Fibroblast of lung (primary cell): ENCODE measurements at places on chromosomes 6 and 20.

GRCh38 chr6:157169656-157170055 is 153.7 kb downstream of the TMEM242 start:
- peak; percentile 54 for DNase-seq

DNA sequence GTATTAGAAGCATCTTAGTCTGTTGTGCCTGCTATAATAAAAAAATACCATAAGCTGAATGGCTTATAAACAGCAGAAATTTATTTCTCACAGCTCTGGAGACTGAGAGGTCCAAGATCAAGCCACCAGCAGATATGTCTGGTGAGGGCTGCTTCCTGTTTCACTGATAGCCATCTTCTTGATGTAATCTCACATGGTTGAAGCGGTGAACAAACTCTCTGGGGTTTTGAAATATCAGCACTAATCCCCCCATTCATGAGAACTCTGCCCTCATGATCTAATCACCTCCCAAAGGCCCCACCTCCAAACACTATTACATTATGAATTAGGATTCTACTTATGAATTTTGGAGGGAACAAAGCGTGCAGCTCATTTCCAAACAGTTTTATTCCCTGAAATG is 11.6 kb upstream of the CLVS2 start:
- no peak for DNase-seq

GRCh38 chr6:5652406-5653137 is 354.2 kb downstream of the NRN1 start:
- no peak for DNase-seq

DNA sequence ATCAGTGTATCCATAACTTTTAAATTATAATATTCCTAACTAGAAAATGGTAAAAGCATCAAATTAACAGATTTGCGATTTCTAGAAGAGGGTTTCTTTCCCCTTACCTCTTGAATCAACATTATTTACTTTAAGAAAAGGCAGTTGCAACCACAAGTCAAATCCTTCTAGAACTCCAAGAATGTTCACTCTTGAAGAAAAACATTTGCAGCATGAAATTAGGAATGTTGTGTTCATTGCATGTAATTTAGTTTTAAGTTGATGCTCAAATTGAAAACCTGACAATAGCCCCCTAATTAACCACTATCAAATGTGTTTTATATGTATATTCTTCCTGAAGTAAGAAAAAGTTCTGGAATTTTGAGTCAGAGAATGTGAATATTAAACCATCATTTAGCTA is 2.3 kb upstream of the REV3L start:
- no peak for DNase-seq

- peak; percentile 90 for DNase-seq
Observed at GRCh38 chr6:158697811-158698210, 48.0 kb downstream of the SYTL3 start.

DNA sequence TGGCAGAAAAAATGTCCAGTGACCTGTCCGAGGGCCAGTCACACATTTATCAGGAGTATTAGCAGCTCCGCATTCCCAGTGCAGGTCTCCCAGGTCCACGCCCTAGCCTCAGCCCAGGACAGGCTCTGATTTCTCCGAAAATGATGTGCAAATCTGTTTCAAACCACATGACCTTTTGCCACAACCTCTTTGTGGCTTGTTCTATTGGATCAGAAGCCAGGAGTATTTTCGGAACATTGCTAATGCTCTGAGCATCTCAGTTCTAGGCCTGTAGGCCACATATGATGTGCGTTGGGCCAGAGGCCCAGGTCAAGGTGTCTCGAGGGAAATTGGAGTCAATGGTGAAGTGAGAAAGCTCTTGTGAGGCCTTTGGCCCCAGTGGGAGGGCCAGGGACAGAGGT is 40.4 kb downstream of the SNX5 start:
- DNase-seq: no peak

DNA sequence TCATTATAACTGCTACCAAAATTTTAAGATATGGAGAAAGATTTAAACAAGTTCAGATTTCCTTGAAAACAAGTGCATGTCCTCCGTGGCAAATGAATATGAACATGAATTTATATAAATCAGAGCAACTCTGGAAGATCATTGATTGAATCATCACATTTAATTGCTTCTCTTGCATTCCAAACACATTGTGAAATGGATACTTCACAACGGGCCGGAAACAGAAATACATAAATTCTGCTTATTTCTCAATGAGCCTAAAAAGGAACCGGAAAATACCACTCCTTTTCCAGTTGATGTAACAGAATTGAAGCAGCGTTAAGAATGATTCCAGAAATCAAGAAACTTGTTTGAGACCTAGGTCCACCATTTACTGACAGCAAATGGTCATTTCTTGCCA is 134.6 kb upstream of the BTN3A2 start:
- DNase-seq: no peak

DNA sequence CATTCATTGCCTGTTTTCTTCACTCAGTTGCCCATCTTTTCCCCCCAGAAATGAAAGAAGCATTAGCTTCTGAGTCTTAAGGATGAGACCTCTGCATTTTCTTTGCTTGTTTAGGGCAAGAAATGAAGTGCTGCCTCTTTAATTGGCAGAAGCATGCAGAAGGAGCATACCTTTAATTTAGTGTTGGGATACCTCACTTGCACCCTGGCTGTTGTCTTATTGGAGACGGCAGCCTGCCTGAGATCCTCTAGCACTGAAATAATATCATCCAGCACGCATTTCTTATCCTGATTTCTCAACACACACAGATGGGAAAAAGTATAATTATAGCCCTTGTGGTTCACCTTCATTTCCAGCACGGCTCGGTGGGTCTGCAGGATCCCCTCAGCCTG is 43.1 kb downstream of the PTCHD4 start:
- DNase-seq: no peak

GRCh38 chr6:38271081-38271480 is 368.6 kb downstream of the BTBD9 start:
- peak; percentile 63 for DNase-seq

DNA sequence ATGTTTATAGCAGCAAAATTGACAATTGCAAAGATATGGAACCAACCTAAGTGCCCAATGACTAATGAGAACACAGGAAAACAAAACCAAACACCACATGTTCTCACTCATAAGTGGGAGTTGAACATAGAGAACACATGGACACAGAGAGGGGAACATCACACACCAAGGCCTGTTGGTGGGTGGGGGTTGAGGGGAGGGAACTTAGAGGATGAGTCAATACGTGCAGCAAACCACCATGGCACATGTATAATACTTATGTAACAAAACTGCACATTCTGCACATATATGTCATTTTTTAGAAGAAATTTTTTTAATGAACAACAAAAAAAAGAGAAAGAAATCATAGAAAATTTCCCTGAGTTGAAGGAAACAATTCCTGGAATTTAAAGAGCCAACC is 3.9 kb downstream of the EPM2A start:
- DNase-seq: peak; percentile 34

DNA sequence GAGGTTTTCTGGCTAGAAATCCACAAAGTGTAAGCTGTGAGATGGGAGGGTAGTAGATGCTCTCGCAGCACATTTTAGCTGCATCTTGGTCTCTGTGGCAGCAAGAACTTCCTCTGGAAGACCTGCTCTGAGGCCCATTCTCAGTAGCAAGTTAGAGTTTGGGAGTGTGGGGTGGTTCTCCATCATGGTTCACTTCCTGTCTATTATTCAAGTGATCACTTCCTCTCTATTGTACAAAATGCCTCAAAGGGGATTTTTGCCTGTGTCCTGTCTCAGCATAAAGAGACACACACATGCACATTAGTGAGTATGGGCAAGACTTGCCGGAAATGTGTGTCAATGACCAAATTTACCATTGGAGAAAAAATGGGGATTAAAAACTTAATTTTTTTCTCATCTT is 42.5 kb downstream of the LYRM2 start:
- DNase-seq: no peak

DNA sequence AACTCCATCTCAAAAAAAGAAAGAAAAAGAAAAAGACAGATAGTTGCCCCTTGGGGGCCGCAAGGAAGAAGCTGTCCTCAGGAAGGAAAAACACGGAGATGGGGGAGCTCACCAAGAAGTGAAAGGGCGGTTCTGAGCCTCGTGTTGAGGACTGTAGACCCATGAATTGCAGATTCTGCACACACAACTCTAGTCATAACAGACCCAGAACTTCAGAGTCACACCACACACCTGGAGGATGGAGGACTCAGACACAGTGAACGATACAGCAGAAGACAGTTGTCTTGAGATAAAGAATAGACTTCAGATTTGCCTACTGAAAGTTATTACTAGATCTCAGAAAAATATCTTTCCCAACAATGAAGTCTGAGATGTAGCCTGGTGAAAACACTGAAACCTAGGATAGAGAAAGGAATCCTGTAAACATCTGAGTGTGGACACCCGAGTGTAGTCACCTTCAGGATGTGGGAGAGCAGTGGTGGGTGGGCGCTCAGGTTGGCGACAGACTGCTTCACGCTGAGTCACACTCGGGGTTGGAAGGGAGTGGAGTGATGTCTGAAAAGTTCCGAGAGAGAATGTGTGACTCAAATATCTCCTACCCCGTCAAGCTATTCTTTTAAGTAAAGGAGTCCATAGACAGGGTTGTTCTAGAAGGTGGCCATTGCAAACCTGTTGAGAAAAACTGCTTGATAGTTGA is 88.1 kb downstream of the MAP3K4 start:
- peak; percentile 50 for DNase-seq

- no peak for DNase-seq
Observed at GRCh38 chr6:157768304-157768703, 54.7 kb upstream of the SNX9 start.

GRCh38 chr6:168411793-168412192 is 29.2 kb upstream of the SMOC2 start:
- DNase-seq: no peak

- peak; percentile 46 for DNase-seq
Observed at GRCh38 chr20:5141615-5142014, 14.8 kb downstream of the CDS2 start.

DNA sequence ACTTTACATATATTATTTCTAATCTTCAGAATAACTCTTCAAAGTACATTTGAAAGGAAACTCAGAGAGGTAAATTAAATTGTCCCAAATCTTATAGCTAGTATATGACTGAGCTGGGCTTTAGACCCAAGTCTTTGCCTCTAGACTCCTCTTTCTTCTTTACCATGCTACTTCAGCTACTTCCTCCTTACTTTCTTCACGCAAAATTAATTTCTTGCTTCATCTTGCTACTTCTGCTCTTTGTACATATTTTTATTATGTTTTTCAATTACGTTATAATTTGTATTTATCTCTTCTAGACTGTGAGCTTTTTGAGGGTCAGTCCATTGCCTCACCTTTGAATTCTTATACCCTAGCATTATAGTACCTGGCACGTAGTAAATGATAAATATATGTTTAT is 5.3 kb downstream of the TMEM170B start:
- no peak for DNase-seq

- no peak for DNase-seq
Observed at GRCh38 chr20:6180531-6180930, 57.7 kb upstream of the FERMT1 start.

- no peak for DNase-seq
Observed at GRCh38 chr6:56684342-56685101, 41.8 kb upstream of the DST start.

- peak; percentile 90 for DNase-seq
Observed at GRCh38 chr6:113856625-113857555, at the start of gene MARCKS. MARCKS (plus strand) TSS chr6:113857345; CDS start chr6:113857746, 401 bp downstream.

DNA sequence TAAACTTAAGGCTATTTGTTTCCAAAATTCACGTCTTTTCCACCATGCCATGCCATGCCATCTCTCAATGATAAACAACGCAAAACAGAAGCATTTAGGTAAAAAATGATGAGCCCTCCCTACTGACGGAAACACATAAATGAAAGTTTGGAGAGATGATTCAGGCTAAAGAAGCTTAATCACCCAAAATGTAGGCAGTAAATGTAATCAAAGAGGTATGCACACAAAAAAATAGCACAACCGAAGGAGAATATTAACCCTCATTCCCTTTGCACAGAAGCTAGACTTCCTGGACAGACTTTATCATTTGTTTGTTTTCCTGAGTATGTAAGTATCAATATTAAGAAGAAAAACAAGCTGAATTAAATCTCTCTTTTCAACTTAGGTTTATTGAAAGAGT is 28.8 kb downstream of the DCDC2 start:
- DNase-seq: no peak

DNA sequence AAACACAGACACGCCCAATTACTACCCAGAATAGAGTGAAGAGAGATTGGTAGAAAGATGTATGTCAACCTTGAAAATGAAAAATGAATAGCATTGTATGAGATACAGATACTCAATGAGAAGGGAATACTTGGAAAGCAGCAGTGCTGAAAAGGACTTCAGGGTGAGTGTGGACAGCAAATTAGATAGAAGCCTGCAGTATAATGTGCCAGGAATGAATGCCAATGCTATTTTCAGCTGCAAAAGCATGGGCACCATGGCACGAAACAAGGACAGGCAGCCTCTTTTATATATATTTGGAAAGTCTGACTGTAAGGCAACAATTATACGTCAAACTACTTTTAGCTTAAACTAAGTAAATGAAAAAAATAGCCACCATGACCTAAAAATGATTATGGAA is 118.2 kb downstream of the PTCHD4 start:
- DNase-seq: no peak
